Stimulated activated naive CD8-positive, alpha-beta T cell treated with anti-CD3 and anti-CD28 coated beads, Interleukin-15, Interleukin-2, amounts not matched to agents 100 U/mL and 50 U/mL, for 24 hours (primary cell): ENCODE measurements at places on chromosomes 11 and 22.

GRCh38 chr22:37401401-37402183, 25.7 kb downstream of the ELFN2 start:
- no peak for DNase-seq

DNA sequence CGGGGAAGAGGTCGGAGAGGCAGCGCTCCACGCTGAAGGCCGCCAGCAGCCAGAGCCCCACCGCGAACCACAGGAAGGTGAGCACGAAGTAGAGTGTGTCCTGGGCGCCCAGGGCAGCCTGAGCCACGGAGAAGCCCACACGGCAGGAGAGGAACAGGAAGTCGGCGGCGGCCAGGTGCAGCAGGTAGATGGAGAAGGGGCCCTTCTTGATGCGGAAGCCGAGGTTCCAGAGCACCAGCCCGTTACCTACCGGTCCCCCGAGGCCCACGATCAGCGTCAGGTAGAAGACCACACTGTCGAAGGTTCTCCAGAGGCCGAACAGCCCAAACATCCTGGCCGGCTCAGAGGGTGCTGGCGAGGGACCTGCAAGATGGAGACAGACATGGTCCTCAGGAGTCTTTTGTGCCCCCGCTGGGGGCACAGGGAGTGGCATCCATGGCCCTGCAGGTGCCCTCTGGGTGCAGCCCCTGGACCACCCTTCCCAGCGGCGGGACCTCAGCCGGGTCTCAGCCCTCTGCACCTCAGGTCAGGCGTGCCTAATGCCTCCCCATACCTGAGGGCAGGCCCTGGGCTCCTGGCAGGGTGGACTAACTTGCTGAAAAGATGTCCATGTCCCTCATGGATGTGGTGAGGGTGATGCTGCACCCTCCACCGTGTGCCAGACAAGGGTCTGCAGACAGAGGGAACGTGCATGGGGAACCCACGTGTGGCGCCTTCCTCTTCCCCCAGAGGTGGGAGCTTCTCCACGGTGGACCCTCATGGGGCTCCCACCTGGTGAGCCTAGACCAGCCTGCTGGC, at the start of gene MRGPRG:
Gene MRGPRG (minus strand): TSS at position 331 of the 798 bp plus-strand sequence. CDS start 0 bp downstream, at position 331.
- no peak for DNase-seq

GRCh38 chr22:35377735-35378134, 3.2 kb upstream of the HMOX1 start:
- DNase-seq = no peak

GRCh38 chr22:47107431-47107830, 345.0 kb downstream of the TBC1D22A start:
- DNase-seq = no peak

GRCh38 chr11:46183819-46184218, 62.6 kb upstream of the PHF21A start:
- DNase-seq = no peak

GRCh38 chr11:112625814-112626213, 335.4 kb upstream of the NCAM1 start:
- DNase-seq = no peak

DNA sequence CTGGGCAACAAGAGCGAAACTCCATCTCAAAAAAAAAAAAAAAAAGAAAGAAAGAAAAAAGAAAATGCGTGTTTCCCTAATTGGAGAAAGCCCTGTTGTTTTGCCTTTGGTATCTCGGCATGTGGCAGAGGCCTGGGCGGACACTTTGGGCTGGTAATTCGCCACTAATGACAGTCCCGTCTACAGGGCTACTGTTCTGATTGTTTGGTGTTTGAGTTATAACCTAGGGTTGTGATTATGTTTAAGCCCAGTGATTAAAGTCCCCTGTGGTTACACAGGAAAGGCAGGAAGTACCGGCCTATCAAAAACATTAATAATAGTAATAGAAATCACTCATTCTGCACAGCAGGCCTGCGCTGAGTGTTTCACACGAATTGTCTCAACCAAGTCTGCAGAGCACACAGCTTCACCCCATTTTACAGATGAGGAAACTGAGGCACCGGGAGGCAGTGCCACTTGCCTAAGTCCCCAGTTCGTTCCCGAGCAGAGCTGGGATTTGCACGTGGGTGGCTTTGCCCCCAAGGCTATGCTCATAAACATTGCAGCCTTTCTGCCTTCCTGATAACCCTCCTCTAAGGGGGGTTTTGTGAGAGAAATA, 39.1 kb upstream of the GRAMD4 start:
- DNase-seq = no peak
